Activated CD4-positive, alpha-beta T cell treated with anti-CD3 and anti-CD28 coated beads for 1 hour (primary cell): ENCODE measurements at places on chromosomes 1 and 21.

DNA sequence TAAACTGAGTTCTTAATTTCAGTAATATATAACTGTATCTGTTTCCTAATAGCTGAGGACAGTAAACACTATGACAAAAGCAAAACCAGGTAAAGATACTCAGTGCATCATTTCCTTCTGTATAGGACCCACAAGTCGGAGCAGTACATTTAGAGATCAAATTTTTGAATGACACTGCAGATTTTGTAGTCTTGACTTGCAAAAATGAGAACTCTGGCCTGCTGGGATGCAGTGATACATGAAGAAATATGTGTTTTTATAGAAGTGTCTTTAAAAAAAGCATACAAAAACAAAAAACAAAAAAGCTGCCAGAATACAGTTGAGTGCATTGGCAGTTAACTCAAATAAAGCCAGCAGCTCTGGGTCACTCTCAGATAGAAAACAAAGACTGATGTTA, 19.0 kb downstream of the GART start:
- no peak for DNase-seq

- no peak for DNase-seq
Observed at GRCh38 chr1:175632667-175633066, 110.7 kb downstream of the TNR start.

DNA sequence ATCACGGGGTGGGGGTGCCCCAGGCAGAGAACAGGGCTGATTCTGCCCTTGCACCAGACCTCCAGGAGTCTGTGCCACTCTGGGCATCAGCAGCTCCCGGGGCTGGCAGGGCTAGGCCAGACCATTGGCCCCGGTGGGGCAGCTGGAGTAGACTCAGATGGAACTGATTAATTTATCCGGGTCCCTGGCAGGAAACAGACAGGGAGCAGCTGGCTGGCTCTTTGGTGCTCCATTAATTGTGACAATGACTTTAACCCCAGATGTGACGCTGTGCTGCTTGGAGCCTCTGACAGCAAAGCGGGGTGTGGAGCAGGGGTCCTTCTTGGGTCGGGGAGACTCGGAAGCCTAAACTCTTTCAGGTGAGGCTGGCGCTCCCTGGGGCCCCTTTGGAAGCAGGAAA, 9.5 kb downstream of the EPHA8 start:
- DNase-seq, result no peak

- DNase-seq, result no peak
Observed at GRCh38 chr21:32312326-32312725, 13.7 kb downstream of the MRAP start.

DNA sequence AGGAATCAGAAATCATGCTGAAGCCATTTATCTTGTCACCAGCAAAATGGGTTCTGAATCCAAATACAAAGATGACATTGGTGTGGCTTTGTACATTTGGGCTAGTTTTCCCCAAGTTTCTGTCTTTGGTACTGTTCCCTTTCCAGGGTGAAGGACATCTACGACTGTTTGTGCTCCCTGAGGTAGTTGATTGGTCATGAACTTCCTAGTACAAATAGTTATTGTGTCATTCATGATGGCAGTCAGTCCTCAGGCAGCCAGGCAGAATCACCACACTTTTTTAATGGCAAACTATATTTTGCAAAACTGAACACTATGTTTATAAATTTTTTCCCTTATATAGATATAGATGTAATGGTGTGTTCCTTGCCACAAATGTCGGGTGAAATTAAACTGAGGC, 46.0 kb downstream of the CEP350 start:
- no peak for DNase-seq

DNA sequence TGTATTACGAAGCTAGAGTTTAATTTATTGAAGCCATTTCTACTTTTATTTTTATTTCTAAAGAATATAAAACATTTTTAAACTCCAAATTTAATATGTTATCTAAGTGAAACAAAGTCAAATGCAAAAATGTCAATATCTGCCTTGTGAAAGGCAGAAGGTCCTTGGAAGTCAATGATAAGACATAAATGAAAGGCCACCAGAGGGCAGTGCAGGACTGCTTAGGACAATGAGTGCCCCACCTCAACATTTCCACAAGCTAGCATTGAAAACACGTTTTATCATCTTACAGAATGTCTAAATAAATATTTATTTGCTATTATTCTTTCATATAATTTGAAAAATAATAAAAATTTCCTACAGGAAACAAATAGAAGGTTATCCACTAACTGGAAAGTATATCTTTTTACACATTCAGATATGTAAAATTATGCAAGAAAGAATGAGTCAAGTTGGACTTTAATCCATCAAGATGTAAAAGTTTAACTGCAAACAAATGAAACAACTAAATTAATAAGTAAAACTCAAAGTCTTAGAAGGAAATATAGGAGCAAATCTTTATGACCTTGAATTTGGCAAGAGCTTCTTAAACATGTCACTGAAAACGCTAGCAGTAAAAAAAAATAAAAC, 140.1 kb upstream of the FMN2 start:
- DNase-seq, result no peak
